ENCODE measurements at places on chromosomes 12 and 14.

GRCh38 chr12:22310709-22311108 lies 23.8 kb downstream of the ST8SIA1 start:
- no peak for DNase-seq

DNA sequence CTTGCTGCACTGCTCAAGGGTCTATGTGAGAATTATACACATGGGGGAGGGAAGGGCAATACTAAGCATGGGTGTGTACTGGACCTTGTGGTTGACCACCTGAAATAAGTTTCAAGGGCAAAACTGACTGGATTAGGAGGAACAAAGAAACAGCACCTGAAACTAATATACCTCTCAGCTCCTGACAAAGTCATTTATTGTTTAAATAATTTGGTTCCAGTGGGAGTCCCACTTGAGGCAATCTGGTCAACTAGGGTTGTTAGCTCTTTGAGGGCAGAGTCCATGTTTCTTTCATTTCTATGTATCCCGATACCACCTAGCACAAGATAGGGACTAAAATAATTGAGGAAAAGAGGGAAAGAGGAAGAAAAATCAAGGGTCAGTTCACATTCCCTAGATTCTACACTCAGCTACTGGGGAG lies 45.5 kb downstream of the STXBP6 start:
- no peak for DNase-seq

- no peak for DNase-seq
Observed at GRCh38 chr14:88202286-88202685, 120.8 kb downstream of the KCNK10 start.

- no peak for DNase-seq
Observed at GRCh38 chr12:124520265-124520701, 47.1 kb downstream of the NCOR2 start.

DNA sequence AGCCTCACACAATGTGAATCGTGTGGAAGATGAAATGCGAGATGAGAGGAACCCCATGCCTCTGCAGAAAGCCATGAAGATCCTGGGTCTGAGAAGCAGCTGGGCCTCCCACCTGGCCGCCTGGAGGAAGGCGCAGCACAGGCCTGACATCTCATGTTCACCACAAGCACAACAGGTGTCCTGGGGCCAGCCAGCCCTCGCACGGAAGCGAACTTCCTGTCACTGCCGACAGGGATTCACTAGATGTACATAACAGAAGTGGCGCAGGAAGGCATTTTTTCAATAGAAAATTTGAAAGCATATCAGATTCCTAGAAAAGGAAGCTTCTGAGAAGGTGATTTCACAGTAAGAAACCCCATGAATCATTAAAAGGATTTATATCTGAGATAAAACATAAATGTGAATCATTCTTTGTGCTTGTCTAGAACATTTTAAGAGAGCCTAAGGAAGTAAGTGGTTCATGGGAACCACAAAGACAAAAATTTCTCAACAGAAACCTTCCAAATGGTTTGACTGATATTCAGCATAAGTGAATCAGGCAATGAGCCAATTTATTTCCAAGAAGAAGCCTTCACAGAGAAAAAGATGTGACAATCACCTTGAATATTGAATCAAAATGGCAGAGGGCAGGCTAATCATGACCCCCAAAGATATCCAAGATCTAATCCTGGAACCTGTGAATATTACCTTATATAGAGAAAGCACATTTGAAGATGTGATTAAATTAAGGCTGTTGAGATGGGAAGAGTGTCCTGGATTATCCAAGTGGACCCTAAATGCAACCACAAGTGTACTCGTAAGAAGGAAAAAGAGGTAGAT lies 311.9 kb downstream of the DUSP6 start:
- peak; percentile 16 for DNase-seq

- no peak for DNase-seq
Observed at GRCh38 chr12:43316520-43316919, 235.5 kb downstream of the ADAMTS20 start.

DNA sequence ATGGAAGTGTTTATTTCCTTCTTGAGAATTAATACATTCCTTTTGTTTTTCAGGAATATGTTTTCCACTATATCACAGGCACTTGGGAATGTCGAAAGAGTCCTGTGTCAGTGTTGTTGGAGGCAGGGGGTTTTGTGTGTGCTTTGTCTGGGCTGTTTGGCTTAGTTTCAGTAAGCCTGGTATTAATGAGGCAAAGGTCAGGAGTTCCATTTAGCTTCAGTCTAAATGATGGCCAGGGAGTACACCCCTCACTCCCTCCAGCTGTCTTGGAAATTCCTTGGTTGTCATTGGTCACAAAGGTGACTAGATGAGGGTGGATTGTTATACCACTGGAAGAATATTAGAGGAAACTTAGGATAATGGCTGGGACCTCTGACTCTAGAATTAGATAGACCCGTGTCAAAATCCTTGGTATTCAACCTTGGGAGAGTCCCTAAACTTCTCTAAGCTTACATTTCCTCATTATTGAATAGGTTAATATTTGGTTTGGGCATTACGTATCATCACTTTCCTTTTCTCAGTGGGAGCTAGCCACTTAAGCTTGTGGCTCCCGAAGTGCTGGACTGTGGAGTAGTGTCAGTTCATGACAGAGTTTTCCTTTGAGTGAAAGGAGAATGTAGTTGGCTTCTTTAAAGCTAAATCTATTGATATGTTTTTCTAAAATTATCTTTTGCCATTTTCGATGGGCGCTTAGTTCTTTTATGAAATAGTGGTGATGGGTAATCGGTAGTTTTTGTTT lies 5.2 kb downstream of the FRS2 start:
- no peak for DNase-seq

GRCh38 chr14:59246566-59246965 lies 58.1 kb downstream of the DAAM1 start:
- no peak for DNase-seq

DNA sequence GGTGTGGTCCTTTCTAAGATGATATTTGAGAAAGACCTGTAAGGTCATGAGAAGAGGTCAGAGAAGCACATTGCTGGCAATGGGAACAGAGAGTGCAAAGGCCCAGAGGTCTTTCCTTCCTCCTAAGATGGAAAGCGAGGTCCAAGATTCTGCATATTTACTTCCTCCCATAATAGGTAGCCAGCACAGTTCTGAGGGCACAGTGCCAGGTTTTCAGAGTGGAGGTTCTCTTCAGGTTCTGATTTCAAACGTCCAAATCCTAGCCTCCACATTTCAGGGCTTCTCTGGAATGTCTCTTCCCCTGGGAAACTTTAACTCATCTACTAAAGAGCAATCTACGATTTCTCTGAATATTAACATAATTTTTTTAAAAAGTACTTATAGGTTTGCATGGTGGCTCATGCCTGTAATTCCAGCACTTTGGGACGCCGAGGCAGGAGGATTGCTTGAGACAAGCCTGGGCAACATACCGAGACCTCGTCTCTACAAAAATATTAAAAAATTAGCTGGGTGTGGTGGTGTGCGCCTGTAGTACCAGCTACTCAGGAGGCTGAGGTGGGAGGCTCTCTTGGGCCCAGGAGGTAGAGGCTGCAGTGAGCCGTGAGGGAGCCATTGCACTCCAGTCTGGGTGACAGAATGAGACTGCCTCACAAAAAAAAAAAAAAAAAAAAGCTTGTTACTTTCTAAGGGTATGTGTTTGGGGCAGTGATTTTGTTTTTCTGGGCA lies 526 bp upstream of the MRPL42 start:
- no peak for DNase-seq

DNA sequence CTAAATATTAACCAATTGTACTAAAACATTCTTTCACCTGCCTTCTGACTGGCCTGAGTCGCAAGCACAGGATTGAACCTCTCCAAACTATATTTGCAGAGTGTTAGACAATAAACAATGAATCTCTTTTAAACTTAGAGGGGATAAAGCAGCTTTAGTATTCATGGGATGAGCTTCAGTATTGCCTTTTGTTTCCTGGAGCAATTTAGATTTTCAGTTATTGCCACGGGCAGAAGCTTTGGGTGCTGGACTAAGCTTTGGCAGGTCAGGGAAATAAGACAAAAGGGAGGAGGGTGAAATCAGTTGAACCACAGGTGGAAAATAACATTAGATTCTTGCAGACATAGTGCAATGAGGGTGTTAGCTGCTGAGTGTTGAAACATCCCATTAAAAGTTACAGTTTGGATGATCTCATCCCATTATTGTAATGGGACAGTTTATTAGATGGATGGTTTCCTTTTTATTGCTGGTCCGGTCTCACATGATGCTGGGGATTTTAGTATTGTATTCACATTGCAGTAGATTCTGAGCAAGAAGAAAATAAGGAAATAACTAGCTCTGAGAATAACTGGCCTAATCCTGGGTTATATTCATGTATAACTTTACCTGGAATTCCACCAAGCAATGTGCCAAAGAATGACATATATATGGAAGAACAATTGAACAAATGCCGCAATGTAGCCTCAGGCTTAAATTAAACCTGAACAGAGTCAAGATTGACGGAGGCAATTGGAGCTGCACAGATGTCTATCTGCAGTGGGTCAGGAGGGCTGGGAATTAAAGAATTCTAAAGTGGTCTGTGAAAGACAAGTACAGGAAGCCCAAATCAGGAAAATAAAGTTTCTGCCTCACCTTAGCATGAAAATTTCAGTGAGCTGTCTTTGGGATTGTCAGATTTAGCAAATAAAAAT lies 1092.8 kb upstream of the SEL1L start:
- no peak for DNase-seq

DNA sequence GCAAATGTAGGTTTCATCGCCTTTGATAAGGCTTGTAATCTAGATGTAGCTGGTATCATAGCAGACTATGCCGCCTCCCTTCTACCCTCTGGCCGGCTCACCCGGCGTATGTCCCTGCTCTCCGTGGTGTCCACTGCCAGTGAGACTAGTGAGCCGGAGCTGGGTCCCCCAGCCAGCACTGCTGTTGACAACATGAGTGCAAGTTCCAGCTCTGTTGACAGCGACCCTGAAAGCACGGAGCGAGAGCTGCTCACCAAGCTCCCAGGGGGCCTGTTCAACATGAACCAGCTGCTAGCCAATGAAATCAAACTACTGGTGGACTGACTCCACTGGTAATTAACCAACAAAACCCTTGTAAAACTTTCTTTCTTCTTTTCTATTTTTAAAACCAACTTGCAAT lies 49.0 kb upstream of the A2ML1 start:
- no peak for DNase-seq

- DNase-seq, result no peak
Observed at GRCh38 chr12:68482660-68483059, 128.0 kb upstream of the RAP1B start.

GRCh38 chr12:127165567-127166392 lies 1101.2 kb upstream of the TMEM132C start:
- DNase-seq, result peak; percentile 45

DNA sequence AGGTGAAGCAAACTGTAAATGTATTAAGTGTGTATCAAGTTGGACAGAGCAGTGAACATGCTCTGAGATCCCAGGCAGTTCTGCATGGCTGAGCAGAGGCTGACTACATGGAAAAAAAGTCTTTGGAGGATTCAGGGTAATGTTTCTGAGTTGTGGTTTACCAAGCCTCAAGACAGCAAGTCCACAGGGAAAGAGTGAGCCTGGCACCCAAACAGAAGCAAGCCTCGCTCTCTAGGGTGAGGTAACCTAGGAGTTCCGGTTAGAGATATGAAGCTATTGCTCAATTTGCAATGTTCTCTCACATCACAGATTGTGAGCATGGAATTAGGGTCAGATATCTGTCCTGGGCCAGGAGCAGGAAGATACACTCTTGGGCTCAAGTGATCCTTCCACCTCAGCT lies 158.6 kb downstream of the MON2 start:
- no peak for DNase-seq

DNA sequence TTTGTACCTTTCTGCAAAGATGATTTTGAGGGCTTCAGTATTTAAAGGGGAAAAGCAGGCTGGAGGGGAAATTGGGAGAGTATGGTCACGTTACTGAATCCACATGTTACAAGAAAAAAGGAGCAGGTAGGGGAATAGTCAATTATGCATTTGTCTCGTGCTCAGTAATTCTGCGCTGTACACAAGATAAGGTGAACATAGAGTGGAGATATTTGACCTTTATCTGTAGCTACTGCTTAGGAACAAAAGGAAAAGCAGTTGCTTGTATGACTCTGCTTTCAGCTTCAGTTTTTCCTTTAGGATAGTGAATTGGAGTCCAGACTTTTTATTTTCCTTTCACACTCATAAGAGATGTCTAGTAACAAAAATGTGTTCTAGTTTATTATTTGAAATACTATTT lies 49.8 kb downstream of the FBXO33 start:
- DNase-seq, result no peak

DNA sequence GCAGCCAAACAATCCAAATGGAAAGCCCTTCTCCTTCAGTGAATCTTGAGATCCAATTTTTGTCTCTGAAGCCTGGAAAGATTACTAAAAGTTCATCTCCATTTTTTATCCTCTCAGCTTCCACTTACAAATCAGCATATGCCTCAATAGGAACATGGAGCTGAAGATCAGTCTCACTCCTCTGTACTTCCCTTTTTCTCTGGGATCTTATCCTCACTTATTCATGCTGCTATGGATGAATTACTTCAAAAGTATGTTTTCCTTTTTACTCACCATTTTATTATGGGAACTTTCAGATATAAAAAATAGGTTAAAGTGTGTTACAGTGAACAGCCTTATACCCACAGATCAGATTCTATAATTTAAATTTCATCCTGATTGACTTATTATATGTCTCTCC lies 14.4 kb upstream of the NTF3 start:
- no peak for DNase-seq

- DNase-seq, result no peak
Observed at GRCh38 chr14:51328064-51328771, 88.2 kb downstream of the TMX1 start.

DNA sequence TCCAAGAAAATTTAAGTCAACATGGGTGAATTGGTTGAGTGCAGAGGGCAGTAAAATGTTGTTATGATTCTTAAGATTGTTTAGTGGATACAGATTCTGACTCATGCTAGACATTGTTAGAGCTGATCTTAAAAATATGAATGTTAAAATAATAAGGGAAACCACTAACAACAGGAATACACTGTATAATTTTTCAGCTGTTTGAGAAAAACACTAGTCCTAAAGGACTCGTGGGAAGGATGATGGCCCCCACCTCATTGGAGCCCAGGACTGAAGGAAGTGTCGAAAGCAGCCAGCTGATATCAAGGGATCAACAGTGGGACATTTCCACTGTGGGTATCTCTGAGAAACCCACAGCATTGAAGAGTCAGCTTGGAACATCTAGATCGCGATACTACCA lies 82.9 kb upstream of the SCAF11 start:
- no peak for DNase-seq

DNA sequence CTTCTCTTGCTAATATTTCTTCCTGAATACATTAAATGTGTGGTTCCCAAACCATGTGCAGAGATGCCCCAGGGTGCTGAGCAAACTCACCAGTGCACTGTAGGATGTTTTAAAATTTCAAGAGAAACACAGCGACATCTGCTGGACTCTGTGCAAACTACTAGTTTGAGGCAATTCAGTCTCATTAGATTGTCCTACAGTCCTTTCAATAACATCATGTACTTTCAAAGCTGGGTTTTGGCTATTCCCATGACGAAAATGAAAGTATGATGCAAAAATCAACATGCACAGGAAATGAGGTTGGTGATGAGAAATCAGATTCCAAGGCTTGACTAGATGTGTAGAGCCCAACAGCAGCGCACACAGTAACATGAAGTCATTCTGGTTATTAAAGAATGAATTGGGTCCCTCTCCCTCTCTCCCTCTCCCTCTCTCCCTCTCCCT lies 66.3 kb downstream of the CLIP1 start:
- DNase-seq, result no peak

GRCh38 chr12:55718015-55718414 lies 2.2 kb downstream of the BLOC1S1 start:
- DNase-seq, result no peak

GRCh38 chr14:23058654-23059504 lies 1.6 kb upstream of the CDH24 start:
- no peak for DNase-seq

- DNase-seq, result no peak
Observed at GRCh38 chr12:75882421-75882820, 149.2 kb downstream of the PHLDA1 start.
